ENCODE measurements at places on chromosomes 1 and 21.

DNA sequence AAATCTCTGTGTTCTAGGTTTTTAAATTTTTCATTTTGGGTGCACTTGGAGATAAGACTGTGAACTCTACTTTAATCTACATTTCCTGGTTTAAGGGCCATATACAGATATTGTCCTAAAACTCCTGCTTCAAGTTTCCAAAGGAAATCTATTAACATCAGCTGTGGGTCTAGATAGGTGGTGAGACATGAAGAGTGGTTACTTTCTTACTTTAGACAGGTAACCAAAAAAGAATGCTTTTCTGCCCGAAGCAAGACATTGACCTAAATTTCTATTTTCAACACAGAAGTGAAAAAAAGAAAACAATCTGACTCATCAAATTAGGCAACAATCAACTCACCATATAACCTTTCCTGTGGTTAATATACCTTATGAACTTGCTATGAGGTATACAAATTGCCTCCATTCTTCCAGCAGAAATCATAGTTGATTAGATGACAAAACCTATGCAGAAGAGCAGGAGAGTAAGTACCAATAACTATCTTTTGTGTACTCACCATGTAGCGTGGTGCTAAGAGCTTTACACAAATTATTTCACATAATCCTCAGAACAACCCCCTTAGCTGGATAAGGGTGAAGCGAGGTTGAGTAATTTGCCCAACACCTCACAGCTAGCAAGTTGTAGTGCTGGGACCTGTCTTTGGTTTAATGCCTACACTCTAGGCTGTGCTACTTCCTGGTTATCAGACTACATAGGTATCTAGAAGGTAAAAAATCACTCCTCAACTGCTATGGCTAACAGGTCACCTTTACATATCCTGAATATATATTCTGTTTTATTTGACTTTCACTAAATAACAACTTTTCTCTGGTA, 23.4 kb upstream of the PTPN14 start:
- no peak for DNase-seq

- no peak for DNase-seq
These were observed 235.8 kb upstream of the C1orf105 start for GRCh38 chr1:172184506-172185191.

- no peak for DNase-seq
These were observed 2.5 kb downstream of the PHLDA3 start for GRCh38 chr1:201466492-201466891.

- no peak for DNase-seq
These were observed 321.0 kb downstream of the PTBP2 start for GRCh38 chr1:97042551-97042950.

GRCh38 chr1:37764888-37765441, at the start of gene EPHA10:
EPHA10 (minus strand) TSS chr1:37765120; CDS start chr1:37765066, 54 bp downstream.
- no peak for DNase-seq

DNA sequence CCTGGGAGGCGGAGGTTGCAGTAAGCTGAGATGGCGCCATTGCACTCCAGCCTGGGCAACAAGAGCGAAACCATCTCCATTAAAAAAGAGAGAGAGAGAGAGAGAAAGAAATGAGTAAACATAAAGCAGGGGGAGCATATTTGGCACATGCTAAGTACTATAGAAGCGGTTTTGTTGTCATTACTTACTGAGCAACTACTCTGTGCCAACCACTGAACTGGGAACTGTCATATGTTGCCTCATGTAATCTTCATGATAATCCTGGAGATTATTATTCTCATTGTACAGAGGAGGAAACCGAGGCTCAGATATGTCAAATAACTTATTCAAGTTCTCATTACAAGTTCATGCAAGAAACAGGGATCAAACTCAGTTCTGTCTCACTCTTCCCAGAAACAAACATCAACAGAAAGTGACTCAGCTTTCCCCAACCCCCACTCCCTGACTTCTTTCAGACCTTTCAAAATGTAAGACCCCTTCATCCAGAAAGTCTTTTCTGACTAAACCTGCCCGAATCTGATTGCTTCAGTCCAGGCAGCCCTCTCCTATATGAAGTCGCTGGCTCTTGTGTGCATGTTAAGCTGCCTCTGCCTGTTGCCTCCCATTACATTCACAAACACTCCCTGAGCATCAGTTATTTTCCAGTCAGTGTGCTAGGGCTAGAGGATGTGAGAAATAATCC, 23.5 kb downstream of the LAMB3 start:
- no peak for DNase-seq

DNA sequence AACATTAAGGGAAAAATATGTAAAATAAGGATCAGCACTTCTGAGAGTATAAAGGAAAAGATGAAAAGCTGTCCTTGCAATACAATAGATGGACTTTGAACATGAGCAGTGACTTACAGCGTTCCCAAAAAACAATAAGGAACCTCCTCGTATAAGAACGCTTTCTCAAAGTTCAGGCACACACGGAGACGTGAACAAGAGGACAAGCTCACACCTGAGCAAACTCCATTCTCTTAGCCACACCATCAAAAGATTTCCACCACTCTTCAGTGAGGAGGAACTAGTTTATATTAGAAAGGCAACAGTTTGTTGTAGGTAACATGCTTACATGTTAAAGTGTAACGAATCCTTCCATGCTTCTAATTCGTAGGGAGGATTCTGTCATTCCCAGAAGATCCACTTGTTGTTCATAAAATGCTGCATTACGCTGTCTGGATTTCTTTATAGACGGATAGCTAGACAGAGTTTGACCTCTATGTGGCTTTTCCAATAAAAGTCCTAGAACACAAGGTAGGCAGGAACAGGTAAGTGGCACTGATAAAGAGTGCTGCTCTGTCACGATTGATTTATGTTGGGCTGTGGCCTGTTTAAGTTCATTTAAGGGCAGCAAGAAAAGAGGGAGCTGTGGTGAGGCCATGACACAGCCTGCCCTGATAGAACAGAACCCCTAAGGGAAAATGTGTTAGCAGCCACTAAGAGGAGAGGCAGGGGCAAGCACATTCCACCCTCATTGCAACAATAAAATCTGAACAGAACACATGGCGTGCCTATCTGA, 37.0 kb upstream of the ATP1A1 start:
- no peak for DNase-seq

GRCh38 chr1:65108025-65108642, 39.9 kb upstream of the AK4 start:
- no peak for DNase-seq

GRCh38 chr1:60922304-60922703, 160.1 kb upstream of the NFIA start:
- DNase-seq: no peak

GRCh38 chr1:8423269-8423691, 105.4 kb downstream of the SLC45A1 start:
- no peak for DNase-seq

- DNase-seq: no peak
These were observed 802.2 kb downstream of the KCNT2 start for GRCh38 chr1:195806060-195806459.

GRCh38 chr1:4421986-4422385, 232.4 kb upstream of the AJAP1 start:
- no peak for DNase-seq

GRCh38 chr1:192516776-192517297, 58.7 kb upstream of the RGS1 start:
- DNase-seq: no peak

- DNase-seq: no peak
These were observed 136.4 kb upstream of the KCNE2 start for GRCh38 chr21:34227386-34227852.

DNA sequence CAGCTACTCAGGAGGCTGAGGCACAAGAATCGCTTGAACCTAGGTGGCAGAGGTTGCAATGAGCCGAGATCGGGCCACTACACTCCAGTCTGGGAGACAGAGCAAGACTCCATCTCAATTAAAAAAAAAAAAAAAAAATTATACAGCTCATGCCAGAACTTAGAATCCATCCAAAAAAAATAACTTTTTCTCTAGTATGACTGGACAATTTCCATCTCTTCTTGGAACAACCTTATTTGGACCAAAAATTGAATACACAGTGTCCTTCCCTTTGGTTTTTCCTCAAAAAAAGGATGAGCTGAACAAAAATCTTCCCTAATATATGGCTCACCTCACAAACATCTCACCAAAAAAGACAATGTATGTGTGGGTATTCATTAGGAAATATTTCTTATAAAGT, 73.7 kb downstream of the TOR3A start:
- no peak for DNase-seq

GRCh38 chr21:39004634-39005501, 178.4 kb downstream of the PSMG1 start:
- no peak for DNase-seq

DNA sequence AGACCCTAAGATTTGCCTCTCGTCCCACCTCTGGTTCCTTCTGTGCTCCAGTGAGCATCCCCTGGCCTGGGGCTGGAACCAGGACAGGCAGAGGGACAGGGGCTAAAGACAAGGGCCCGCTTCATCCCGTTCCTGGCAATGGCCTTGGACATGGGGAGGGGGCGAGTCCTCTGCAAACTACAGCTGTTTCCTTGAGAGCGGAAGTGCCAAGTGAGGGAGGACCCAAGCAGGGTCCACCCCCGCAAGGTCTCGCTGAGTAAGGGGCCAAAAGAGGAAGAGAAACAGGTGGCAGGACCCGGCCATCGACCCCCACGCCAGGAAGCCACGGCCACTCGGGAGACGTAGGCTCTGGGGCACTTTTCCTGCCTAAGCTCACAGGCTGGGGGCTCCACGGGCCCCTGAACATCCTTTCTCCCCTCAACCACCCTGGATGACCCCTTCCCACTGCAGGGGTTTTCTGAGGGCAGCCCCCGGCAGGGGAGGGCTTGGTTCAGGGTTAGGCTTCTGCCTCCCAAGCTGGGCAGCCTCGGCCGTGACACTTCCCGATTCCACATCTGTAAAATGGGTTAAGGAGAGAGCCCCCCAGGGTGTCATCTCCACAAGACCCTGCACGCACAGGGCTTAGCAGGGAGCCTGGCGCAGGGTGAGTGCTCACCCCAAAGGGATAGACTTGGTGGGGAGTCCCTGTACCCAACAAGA, 17.9 kb upstream of the PLEKHG5 start:
- no peak for DNase-seq

GRCh38 chr1:233868461-233868860, 36.0 kb upstream of the SLC35F3 start:
- DNase-seq: no peak

- no peak for DNase-seq
These were observed 450 bp upstream of the POU3F1 start for GRCh38 chr1:38046884-38047602.

DNA sequence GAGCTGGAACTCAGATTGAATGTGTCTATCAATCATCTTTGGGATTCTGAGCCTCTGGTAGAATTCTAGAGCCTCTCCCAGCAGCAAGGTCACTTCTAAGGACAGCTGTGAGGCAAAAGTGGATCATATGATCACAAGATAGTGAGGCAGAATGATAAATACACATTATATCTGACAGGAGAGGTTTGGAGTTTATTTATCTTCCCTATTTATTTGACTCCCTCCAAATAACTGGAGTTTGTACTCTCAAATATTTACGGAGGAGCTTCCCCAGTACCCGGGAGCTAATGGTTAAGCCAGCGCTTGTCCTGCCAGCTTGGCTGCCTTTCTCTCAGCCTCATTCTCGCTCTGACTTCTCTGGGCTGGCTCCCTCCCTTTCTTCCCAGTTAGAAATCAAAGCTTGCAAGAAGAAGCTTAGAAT, 2.3 kb downstream of the HMGCS2 start:
- no peak for DNase-seq

GRCh38 chr1:156796340-156797097, 20.1 kb downstream of the SH2D2A start:
- no peak for DNase-seq

GRCh38 chr21:33229784-33230544, at the start of gene IFNAR2:
IFNAR2 (plus strand) TSS chr21:33229938; CDS start chr21:33241923, 11,985 bp downstream.
- no peak for DNase-seq

DNA sequence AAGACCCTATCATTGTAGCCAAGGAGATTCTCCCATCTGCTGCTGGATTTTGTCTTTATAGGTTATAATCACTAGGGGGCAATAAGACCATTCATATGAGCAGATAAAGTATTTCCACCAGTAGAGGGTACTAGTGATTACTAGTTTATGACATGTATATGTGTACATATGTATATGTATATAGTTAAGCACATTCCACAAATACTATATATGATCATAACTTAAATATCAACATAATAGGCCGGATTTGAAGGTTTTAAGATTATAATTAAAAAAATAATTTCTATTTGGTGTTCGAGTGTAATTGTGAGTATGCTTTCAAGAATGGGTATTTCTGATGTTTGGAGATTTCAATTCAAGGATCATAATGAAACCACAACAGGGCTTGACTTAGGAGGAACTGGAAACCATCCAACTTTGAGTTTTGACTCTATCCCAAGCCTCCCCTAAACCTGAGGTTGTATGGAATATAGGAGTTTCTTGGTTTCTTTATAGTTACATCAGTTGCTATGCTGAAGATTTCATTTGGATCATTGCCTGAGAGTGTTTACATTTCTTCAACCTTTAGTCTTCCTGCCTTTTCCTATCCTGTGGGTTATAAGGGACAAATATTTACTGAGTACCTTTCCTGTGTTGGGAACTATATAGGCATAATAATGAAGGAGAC, 16.9 kb downstream of the TCEANC2 start:
- DNase-seq: peak; percentile 36

DNA sequence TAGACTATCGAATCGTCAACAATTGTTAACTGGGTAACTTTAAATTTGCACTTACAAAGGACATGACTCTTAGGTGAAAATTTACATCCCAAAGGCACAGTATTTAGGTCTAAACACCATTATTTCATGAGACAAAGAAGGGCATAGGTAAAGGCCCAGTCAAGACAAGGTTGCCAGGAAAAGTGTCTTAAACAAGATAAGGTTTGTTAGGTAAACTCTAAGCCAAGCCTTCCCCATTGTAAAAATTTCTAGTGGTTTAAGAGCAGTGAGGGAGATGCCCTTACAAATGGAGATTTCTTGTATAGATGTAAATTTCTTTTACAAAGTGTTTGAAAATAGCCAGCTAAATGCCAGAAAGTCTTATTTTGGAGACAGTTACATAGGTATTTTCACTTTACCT, 36.9 kb upstream of the FNBP1L start:
- DNase-seq: no peak

- DNase-seq: no peak
These were observed 119.6 kb upstream of the CD34 start for GRCh38 chr1:208030288-208031091.

- DNase-seq: no peak
These were observed 36.0 kb downstream of the KRTAP10-1 start for GRCh38 chr21:44503901-44504399.

DNA sequence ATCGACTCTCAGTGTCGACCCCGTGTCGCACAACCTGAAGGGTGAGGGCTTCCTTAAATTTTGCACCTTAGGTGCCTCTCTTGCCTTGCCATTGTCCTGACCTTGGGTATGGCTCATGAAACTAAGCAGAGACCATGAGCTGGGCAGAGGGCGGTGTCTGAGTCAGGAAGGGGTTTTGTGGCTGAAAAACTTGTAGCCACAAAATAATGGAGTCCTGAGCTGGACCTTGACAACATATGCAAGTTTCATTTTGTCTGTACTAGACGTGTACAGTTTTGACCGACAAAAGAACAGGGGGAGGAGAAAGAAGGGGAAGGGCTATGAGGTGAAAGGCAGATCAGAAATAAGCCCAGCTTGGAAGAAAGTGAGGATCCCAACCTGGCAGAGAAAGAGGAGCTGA, 8.3 kb upstream of the RUNX1 start:
- no peak for DNase-seq

- no peak for DNase-seq
These were observed 780.6 kb downstream of the LTN1 start for GRCh38 chr21:28212061-28212460.

- DNase-seq: no peak
These were observed 6.2 kb downstream of the DUSP23 start for GRCh38 chr1:159786966-159787365.

- DNase-seq: no peak
These were observed 545.9 kb downstream of the PLPP3 start for GRCh38 chr1:56033321-56034037.

- no peak for DNase-seq
These were observed 1.6 kb downstream of the STPG1 start for GRCh38 chr1:24411963-24412362.

All from NCI-H2107 (cell line).